ENCODE measurements at places on chromosomes 16 and 17.

DNA sequence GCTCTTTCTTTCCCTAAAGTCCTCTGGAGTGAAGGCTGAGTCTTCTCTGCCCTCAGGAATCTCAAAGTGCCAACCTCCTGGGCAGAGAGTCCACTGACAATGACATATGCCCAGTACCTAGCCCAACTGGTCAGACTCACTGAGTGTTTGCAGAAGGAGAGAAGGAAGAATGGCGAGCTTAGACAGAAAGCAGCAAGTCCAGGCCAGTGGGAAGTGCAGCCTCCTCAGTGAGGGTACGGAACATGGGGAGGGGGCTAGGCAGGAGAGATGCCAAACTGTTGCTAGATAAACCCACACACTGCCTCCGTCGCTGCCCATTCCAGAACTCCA is 678 bp downstream of the EXOC7 start:
- DNase-seq, result no peak

- DNase-seq, result no peak
Observed at GRCh38 chr17:1078831-1079561, 82.1 kb downstream of the TIMM22 start.

DNA sequence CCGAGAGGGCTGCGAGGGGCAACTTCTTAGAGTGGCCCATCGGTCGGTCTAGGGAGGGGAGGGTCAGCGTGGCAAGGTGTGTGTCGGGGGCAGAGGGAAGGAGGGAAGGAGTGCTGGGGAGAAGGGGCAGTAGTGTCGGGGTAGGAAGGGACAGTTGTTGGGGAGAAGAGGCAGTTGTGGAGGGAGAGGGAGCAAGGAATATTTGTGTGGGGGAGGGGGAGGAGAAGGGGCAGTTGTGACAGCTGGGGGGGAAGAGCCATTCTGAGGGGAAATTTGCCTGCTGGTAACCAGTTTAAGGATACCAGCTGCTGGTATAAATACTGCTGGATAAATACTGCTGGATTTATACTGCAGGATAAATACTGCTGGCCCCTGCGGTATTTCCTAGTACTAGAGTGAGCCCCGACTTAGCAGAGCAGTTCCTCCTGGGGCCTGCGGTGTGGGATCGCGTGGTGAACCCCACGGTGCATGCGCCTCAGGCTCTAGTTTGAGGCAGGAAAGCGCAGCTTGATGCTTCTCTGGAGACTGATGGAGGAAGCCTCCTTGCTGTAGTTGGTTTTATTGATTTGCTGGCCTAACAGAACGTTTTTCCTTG is 309 bp downstream of the DNAH2 start:
- DNase-seq, result no peak

- DNase-seq, result no peak
Observed at GRCh38 chr17:35708951-35709350, 22.5 kb upstream of the RASL10B start.

DNA sequence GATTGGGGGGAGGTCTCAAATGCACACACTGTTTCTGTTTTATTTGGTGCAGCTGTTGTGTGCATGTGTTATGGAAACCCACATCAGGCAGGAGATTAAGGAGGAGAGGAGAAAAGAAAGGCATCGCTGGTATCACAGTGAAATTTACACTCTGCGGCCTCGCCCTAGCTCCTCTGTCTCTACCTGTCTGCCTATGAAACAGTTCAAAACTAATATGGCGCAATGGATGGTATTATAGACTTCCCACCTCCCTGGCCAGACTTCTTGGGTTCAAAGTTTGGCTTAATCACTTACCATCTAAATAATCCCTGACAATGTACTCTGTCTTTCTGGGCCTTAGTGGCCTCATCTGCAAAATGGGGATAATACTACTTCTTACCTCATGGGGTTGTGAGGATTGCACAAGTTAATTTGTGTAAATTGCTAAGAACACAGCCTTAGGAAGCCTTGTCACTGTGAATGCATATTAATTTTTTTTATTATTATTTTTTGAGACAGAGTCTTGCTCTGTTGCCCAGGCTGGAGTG is 1.4 kb upstream of the ABCC1 start:
- DNase-seq, result no peak

DNA sequence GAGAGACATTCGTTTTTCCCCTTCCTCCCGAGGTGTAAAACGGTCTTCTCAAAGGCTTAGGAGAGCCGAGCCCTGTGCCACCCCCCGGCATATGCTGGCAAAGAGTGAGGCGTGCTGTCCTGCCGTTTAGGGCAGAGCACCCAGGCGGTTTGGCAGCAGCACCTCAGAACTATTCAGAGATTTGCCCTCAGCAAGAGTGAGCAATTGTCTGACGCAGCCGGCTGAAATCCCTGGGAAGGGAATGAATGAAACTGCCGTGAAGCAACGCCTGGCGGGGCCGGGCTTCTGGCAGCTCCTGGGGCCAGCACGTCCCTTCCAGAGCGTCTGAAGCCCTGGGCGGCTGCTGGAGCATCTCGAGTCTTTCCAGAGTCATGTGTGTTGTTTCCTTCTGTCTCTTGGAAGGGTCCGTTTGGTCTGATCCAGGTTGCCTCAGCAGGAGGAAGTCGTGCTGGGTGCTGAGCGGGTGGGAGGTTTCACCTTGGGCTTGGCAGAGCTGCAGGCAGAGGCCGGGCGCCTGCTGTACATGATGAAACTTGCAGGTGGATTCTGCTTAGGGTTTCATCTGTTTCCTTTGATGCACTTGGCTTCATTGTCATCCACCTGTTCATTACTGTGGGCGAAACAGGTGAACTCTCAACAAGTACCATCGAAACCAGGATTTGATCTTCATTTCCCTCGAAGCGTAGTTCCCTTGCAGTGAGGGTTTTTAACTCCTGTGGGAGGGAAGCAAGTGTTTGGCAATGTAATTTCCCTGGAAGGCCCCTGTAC is 35.4 kb downstream of the TBCD start:
- DNase-seq, result no peak

GRCh38 chr16:12771341-12771798 is 32.3 kb downstream of the CPPED1 start:
- no peak for DNase-seq

GRCh38 chr16:85989863-85990643 is 91.1 kb downstream of the IRF8 start:
- DNase-seq, result no peak

DNA sequence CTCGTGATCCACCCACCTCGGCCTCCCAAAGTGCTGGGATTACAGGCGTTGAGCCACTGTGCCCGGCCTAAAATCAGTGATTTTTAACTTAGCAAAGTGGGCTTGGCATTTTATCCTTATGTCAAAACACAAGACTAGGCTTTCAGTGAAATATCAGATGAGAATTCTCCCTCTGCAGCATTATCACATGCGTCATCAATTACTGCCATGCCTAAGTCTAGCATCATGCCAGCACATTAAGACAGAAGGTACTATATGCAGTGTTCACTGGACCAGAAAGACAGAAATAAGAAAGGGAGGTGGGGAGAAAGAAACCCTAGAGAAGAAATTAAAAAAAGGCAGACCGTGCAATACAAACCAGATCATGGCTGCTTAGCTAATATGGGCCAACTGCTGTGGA is 29.8 kb downstream of the GPATCH8 start:
- DNase-seq, result no peak

DNA sequence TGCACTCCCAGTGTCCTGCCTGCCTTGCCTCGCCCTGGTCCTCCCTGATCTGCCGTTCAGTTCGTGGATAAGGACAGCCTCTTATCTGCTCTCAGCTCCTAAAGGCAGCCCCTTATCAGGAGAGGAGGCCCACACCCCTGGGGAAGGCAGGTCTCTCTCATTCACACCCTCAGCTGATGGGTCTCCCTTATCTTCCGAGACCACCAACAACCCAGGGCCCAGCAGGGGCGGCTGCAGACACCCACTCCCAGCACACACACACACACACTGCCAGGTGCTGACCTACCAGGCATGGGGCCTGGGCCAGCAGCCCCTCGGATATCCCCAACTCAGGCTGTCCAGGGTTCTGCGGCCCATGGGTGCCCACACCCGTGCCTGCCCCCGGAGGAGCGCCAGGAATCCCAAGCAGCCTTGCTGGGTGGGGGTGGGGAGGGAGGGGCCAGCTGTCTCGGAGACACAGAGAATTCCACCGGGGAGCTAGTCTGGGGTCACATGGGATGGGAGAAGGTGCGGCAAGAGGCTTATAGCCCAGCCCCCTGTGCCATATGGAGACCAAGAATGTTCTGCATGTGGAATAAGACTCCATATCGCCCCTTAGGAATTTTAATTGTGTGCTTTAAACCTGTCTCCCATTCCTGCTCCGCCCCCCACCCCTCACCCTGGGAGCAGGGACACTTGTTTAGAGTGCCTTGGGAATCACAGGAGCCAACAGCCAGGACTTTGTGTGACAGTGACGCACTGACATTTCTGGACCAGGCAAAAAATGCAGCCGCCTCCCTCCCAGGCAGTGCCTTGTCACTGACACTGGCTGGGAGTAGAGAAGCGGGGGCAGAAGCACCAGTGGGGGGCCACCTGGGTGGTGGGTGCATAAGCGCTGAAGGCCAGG is 41.9 kb upstream of the EMP2 start:
- DNase-seq, result no peak

- DNase-seq, result no peak
Observed at GRCh38 chr16:29991571-29991904, 3.9 kb downstream of the HIRIP3 start.

DNA sequence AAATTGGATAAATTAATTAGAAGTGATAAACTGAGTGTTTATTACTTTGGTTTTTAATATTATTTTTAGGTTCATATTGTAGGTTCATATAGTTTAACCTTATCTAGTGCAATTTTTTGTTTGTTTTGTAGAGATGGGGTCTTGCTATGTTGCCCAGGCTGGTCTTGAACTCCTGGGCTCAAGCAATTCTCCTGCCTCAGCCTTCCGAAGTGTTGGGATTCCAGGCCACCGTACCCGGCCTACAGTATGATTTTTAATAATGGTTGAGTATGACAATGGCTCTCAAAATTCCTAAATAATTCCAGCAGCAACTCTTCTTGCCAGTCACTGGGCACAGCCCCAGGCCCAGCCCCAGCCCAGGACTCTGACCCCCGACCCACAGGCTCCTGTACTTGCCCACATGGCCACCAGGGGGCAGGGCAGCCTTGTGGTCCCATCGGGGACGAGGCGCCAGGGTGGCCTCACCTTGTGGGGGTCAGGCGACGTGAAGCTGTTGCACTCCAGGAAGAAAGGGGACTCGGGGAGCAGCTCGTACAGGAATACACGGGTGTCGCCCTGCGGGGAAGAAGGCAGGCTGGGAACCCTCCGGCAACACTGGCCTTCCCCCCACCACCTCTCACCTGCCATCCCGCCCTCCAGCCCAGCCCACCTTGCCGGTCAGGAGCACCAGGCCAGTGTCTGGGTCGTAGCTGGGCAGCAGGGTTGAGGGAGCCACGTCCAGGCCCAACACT is 7.9 kb upstream of the PAM16 start:
- peak; percentile 55 for DNase-seq

GRCh38 chr17:31527606-31528005 is 136.1 kb downstream of the RAB11FIP4 start:
- no peak for DNase-seq

- peak; percentile 87 for DNase-seq
Observed at GRCh38 chr16:2835638-2836493, 5.8 kb downstream of the ZG16B start.

DNA sequence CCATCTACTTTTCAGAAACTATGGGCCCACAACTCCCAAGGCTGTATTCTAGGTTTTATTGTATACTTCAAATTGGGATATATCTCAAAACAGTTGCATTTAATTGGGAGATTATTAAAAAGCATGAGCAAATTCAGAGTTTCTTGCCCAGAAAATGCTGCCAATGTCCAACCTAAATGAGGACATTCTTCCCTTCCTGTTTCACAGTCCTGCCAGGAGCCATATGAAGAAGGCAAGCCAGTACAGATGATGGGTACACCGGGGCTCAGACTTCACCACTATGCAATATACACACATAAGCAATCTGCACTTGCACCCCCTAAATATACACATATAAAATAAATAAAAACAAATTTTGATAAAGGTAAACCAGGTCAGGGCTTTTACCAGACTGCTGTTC is 34.0 kb upstream of the CBLN1 start:
- no peak for DNase-seq

GRCh38 chr17:72833128-72833765 is 259.2 kb downstream of the SLC39A11 start:
- DNase-seq, result no peak

DNA sequence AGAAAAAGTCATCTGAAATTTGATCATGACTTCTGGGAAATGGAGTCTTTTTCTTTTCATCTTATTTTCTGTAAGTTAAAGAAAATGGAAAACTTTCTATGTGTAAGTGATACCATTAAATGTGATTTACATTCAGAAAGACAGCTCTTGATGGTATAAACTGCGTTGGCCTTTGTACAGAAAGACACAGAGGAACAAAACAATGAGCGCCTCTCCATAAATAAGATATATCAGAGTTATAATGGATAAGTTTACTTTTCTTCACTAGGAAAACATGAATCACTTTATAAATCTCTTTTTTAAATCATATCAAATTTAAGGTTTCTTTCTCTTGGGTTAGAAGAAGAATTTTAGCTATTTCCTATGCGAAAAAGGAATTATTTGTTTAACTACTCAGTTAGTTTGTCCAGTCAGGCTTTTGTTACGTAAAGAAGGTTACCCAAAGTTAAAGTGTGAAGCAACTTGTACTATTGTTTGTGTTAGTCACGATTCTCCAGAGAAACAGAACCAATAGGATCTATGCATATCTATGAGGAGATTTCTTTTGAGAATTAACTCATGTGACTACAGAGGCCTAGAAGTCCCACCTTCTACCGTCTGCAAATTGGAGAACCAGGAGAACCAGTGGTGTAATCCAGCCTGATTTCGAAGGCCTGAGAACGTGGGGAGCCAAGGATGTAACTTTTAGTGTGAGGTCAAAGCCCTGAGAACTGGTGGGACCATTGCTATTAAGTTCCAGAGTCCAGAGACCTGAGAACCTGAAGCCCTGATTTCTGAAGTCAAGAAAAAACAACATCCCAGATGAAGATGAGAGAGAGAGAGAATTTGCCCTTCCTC is 295.4 kb upstream of the KCNJ16 start:
- no peak for DNase-seq

DNA sequence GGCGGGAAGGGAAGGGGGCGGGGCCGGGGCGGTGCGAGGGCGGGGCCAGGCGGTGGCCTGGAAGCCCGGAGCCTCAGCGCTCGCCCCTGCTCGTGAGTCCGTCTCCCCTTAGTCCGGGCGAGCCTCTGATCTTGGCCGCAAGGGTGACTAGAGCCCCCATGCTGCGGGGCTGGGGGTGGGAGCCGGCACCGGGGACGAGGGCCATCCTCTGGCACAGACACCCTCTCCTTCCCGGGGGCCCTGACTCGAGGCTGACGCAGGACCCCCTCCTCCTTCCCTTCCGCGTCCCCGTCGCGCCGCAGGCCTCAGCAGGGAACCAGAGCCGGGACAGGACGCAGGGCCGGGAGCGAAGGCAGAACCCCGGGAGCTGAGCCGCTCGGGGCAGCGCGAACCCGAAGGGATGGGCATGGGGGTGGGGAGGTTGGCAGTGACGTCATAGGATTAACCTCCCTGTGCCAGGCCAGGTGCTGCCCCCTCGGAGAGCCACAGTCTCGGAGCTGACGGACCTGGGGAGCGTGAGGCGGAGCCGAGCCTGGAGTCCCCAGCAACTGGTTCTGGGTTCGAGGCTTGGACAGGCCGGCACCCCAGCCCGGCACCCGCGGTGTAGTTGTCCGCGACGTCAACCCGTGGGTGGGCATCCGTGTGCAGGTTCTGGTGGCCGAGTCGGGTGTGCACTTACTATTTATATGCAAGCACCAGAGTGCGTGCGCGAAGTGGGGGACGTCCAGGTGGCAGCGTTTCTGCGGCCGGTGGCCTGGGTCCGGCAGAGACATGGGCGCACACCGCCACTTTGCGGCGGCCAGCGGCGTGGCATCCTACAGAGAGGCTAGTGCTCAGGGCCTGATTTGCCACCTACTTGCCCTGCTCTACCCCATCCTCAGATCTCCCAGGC is 503 bp upstream of the PLCD3 start:
- peak; percentile 28 for DNase-seq

- DNase-seq, result no peak
Observed at GRCh38 chr16:80733407-80733806, 71.0 kb downstream of the CDYL2 start.

- DNase-seq, result no peak
Observed at GRCh38 chr17:53499277-53499676, 323.4 kb upstream of the KIF2B start.
